ENCODE measurements at places on chromosomes 2 and 18.

DNA sequence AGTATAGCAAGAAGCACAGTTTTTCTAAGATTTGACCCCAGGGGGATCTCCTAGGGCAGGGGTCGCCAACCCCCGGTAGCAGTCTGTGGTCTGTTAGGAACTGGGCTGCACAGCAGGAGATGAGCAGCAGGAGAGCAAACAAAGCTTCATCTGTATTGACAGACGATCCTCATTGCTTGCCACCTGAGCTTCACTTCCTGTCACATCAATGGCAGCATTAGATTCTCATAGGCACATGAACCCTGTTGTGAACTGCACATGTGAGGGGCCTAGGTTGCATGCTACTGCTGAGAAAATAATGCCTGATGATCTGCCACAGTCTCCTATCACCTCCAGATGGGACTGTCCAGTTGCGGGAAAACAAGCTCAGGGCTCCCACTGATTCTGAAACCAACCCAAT lies 136.2 kb downstream of the RGPD3 start:
- DNase-seq, result no peak

DNA sequence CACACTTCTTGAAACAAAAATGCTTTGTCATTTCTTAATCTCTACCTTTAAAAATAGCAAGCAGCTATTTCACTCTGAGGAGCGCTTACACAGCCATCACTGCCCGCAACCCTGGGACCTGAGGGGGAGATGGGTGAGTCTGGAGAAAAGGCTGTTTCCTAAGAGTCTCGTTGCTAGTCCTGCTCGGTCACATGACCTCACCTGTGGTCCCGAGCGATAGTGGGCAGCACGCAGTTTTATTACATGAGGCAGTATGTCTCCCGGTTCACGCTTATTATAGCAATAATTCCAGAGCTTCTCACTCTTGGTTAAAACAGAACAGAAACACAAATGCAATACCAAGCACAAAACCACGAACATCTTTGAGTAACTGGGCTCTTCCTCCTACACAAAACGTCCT lies 105.3 kb downstream of the ZNF516 start:
- peak; percentile 28 for DNase-seq

- no peak for DNase-seq
These were observed 80.4 kb downstream of the MC4R start for GRCh38 chr18:60292186-60292585.

- no peak for DNase-seq
These were observed 16.9 kb upstream of the COL6A3 start for GRCh38 chr2:237430861-237431260.

DNA sequence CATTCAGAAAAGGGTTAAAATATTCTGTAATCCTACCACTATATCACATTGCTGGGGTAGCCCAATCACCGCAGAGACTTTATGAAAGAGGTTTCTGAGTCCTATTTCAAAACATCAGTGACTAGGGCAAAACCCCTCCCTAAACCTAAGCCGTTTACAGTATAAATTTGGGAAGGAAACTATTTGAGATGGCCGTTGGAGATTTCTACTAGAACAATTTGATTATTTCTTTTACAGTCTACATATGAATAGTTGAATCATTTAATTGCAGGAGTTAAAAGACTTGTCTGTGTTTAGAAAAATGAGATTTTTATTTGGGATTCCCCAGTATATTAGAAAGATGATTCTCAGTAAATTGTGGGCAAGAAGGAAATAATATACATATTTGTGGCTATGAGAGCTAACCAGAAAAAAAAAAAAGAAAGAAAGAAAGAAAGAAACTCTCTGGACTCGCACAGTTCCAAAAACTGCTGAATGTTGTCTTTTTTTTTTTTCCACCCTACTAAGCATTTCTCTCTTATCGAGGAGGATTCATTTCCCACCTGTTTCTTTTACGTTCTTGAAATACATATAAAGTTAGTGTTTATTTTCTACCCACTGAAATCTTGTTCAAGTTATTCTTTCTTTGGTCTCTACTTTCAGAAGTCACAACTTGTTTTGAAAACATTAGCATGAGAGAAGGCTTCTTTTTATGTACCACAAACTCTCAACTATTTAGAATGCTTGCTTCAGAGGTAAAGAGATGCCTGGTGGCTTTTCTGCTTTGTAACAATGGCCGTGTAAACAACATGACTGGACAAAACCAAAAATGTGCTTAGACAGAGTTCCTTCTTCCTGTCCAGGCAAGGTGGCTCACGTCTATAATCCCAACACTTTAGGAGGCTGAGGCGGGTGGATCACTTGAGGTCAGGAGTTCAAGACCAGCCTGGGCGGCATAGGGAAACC lies 65.9 kb downstream of the BCL2 start:
- no peak for DNase-seq

DNA sequence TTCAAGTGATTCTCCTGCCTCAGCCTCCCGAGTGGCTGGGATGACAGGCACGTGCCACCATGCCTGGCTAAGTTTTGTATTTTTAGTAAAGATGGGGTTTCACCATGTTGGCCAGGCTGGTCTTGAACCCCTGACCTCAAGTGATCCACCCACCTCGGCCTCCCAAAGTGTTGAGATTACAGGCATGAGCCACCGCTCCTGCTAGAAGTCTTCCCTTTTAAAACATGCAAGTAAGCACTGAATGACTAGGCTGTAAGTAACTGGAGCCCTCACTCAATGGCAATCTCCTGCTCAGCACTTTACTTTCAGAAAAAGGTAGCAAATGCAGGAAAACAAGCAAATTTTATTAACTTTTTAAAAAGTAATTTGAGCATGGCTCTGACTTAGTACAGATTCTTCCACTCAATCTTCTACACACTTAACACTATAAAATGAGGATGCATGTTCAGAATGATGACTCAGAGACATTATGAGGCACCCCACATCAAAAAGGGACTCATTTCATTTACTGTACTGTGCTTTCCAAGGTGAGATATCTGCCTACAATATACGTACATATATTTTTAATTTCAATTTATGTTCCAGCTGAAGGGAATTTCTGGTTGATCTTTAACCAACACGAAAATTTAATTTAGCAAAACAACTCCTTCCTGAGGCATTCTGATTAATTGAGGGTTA lies 6.6 kb upstream of the NCK2 start:
- no peak for DNase-seq
